Uterus (tissue), 4 donors: ENCODE measurements at places on chromosomes 16 and 17. TPM values are rescaled to one million over a fixed set of nuclear protein-coding genes. Genes with fewer than 3 reads are reported as not detected.

The PIGL gene
- total RNA-seq = 74.0 TPM

The NT5C gene
- total RNA-seq = 54.2 TPM

The ST6GALNAC2 gene
- 0.59 TPM for total RNA-seq

The CD300H gene
- not detected for total RNA-seq

The MLX gene
- 29.9 TPM for total RNA-seq

The MYH3 gene
- total RNA-seq = 11.9 TPM

GRCh38 chr17:512926-513325, 160.3 kb upstream of the RPH3AL start:
- no peaks in the 10 kb centered on the region for H3K36me3 ChIP-seq
- no peak overlapping the region for H3K4me3 ChIP-seq
- H3K4me1 ChIP-seq = no peaks in the 10 kb centered on the region
- DNase-seq = peak; percentile 70
- H3K27ac ChIP-seq = no peak overlapping the region

- peaks cover 12% of the 10 kb centered on the region for H3K4me1 ChIP-seq
- peak overlapping the region; percentile 68 for H3K4me3 ChIP-seq
- H3K27me3 ChIP-seq = no peaks in the 10 kb centered on the region
- DNase-seq = peak; percentile 90
- no peaks in the 10 kb centered on the region for H3K36me3 ChIP-seq
Measured at GRCh38 chr17:43905985-43906852, 1.1 kb downstream of the MPP2 start.

DNA sequence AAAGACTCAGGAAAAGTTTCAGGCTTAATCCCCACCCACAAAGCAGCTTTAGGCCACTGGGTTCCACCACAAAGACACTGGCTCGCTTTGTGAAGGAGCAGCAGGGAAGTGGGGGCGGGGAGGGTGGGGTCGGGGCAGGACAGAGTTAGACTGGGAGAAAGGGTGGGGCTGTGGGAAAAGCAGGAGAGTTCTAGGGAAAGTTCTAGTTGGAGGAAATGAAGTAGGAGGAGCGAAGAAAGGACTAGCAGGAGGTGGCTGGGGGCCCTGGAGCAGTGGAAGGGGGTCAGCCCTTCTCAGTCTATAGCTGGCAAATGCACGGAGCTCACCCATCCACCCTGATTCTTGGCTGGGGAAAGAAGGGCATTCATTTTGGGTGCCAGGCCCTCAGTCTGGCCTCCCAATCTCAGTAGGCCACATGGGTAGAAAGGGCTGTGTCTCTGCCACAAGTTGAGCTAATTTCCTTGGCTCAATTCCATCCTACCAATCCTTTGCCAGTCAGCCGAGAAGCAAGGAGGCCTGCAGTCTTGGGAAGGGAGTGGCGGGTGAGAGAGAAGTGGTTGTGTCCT, 4.6 kb downstream of the INPP5K start:
- H3K27me3 ChIP-seq = no peaks in the 10 kb centered on the region
- DNase-seq = no peak
- no peak overlapping the region for H3K4me3 ChIP-seq
- H3K36me3 ChIP-seq = no peaks in the 10 kb centered on the region
- H3K4me1 ChIP-seq = no peaks in the 10 kb centered on the region
- H3K27ac ChIP-seq = peak overlapping the region; percentile 40

DNA sequence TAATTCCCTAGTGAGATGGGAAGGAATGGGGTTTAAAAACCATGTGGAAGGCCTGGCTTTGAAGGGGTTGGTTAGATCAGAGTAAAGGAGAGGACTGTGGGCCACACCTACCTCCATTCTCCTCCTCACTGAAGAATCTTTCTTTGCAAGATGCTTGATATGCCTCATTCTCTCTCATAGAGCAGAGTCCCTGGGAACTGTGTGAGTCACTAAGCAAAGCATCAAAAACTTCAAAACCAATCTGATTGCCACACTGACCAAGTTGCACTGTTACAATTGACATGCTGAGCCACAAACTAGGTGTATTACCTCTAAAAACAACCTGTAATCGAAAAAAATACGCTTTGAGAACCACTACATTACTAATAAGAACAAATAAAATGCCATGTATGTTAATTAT, 2.0 kb downstream of the TUBD1 start:
- H3K4me1 ChIP-seq = peaks cover 2% of the 10 kb centered on the region
- no peak overlapping the region for H3K27ac ChIP-seq

DNA sequence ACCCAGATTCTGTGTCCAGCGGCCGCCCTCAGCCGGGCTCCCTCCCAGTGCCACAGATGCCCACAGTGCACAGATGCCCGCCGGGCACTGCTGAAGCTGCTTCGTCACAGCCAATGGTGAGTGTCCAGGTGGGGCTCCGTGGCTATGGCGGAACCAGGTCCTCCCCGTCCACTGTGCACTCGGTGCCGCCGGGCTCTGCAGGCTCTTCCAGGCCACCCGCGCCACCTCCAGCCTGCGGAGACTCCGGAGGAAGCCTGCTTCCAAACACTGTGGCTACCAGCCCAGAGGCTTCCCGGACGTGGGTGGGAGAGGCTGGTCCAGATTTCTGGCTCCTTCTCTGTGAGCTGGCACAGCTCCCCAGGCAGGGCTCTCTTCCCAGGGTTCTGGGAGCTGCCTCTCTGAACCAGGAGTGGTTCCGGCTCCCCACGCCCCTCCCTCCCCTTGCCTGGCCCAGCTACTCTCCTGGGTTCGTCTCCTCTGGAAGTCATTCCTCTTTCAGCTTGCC, 2.8 kb upstream of the PYCR1 start:
- no peaks in the 10 kb centered on the region for H3K4me1 ChIP-seq
- no peak overlapping the region for H3K4me3 ChIP-seq
- H3K27me3 ChIP-seq = no peaks in the 10 kb centered on the region
- no peaks in the 10 kb centered on the region for H3K36me3 ChIP-seq
- peak; percentile 64 for DNase-seq

- no peaks in the 10 kb centered on the region for H3K27me3 ChIP-seq
- H3K4me1 ChIP-seq = no peaks in the 10 kb centered on the region
- no peak overlapping the region for H3K4me3 ChIP-seq
- no peak for DNase-seq
- no peak overlapping the region for H3K27ac ChIP-seq
- H3K36me3 ChIP-seq = no peaks in the 10 kb centered on the region
Measured at GRCh38 chr17:36755586-36755985, 154.2 kb downstream of the MRM1 start.

DNA sequence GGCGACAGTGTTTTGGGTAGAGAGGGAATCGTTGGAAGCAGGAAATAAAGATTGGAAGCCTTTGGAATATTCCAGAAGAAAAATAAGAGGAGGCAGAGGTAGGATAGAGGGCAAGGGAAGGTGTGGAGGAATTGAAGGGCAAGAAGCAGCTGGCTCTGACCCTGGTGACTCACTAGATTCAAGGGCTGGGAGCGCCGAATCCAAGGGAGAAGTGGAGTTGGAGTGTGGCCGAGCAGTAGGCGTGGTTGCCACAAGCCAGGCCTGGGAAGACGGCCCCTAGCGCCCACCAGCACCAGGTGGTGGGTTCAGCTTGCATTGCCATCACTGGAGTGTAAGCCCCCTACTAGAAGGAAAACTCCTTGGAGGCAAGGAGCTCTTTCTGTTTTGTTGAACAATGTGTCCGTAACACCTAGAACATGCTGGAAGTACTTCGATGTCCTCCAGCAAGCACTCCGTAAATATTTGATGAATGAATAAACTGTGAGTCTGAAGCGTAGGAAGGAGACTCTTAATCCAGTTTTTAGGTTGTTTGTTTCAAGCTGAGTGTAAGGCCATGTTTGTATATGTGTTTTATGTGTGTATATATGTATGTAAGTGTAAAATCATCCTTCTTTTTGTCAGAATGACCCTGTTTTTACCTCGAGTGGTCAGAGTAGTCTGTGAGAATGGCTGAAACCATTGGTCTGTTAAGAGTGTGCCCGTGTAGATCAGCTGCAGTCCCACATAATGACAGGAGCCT, 139.5 kb downstream of the CMIP start:
- H3K4me1 ChIP-seq = no peaks in the 10 kb centered on the region
- no peaks in the 10 kb centered on the region for H3K36me3 ChIP-seq
- no peak overlapping the region for H3K27ac ChIP-seq
- no peak for DNase-seq

- H3K36me3 ChIP-seq = no peaks in the 10 kb centered on the region
- no peaks in the 10 kb centered on the region for H3K4me1 ChIP-seq
- H3K4me3 ChIP-seq = no peak overlapping the region
- no peak for DNase-seq
Measured at GRCh38 chr17:78687944-78688343, 94.1 kb downstream of the CYTH1 start.

- DNase-seq = peak; percentile 79
- no peaks in the 10 kb centered on the region for H3K27me3 ChIP-seq
Measured at GRCh38 chr16:2039274-2040031, 8.2 kb downstream of the NTHL1 start.

DNA sequence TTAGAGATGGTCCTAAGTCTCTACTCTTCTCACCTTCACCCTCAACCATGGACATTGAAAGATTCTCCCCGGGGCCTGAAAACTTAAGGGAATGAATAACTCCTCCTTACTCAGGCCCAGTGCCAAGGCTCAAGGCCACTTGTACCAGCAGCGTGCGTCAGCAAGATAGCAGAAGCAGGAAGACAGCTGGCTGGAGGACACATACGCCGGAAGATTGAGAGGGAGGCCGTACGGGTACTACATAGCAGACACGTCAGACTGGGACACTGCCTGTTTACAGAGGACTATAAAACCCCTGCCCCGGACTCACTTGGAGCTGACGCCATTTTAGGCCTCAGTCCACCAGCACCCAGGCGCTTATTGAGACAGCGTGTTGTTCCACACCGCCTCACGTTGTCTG, 75.8 kb upstream of the MED13 start:
- no peak overlapping the region for H3K4me3 ChIP-seq
- DNase-seq = no peak
- H3K27me3 ChIP-seq = no peaks in the 10 kb centered on the region
- no peaks in the 10 kb centered on the region for H3K4me1 ChIP-seq

GRCh38 chr17:15998031-15998562, 1.4 kb downstream of the ZSWIM7 start:
- H3K4me1 ChIP-seq = peaks cover 9% of the 10 kb centered on the region
- no peak for DNase-seq
- no peaks in the 10 kb centered on the region for H3K36me3 ChIP-seq
- no peaks in the 10 kb centered on the region for H3K27me3 ChIP-seq
- H3K27ac ChIP-seq = peak overlapping the region; percentile 91

DNA sequence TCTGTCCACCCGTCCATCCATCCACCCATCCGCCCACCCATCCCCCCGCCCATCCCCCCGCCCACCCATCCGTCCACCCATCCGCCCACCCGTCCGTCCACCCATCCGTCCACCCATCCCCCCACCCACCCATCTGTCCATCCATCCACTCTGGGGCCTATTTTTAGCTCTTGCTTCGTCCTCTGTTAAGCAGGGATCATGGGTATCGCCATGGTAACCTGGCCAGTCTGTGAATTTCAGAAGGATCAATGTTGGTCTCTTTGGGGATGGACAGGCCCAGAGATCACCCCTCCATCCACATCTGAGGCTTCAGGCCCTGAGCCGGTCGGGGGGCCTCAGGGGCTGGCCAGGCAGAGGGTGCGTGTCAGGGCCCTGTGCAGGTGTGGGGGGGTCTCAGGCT, 15.2 kb upstream of the DPEP1 start:
- no peak overlapping the region for H3K4me3 ChIP-seq
- H3K4me1 ChIP-seq = no peaks in the 10 kb centered on the region
- H3K36me3 ChIP-seq = no peaks in the 10 kb centered on the region
- DNase-seq = no peak
- H3K27ac ChIP-seq = no peak overlapping the region
- no peaks in the 10 kb centered on the region for H3K27me3 ChIP-seq

DNA sequence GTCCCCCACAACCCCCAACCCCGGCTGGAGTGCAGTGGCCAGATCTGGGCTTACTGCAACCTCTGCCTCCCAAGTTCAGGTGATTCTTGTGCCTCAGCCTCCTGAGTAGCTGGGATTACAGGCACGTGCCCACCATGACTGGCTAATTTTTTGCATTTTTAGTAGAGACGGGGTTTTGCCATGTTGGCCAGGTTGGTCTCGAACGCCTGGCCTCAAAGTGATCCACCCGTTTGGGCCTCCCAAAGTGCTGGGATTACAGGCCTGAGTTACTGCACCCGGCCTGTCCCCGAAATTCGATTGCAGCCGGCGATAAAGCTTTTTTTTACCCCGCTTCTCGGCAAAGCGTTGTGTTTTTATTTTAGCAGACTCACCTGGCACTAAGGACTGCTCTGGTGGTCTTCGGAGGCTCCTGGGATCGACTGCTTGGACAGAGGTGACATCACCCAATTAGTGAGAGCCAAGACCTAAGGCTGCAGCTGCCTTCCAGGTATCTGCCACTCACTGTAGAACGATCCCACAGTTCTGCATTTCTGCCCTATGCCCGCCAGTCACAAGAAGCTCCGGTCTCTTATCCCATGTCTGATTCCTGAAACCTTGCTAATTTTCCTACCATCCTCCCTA, 82.2 kb upstream of the ARL4D start:
- H3K4me3 ChIP-seq = no peak overlapping the region
- no peaks in the 10 kb centered on the region for H3K27me3 ChIP-seq
- no peaks in the 10 kb centered on the region for H3K36me3 ChIP-seq
- no peaks in the 10 kb centered on the region for H3K4me1 ChIP-seq
- DNase-seq = no peak
- H3K27ac ChIP-seq = peak overlapping the region; percentile 11

DNA sequence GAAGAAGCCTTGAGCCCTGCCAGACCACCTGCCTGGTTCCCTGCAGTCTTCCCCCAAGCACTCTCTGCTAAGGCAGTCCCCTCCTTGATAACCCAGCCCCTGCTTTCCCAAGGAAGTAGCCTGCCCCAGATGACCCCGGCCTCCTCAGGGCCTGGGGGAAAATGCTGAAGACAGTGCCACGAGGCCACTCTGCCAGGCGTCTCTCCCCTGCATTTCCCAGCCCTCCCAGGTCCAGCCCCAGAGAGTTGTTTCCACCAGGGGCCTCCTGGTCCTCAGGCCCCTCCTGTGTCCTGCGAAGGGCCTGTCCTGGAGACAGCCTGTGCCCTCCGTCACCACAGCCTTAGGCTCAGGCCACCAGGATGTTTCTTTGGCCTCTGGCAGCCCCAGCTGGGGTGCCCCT, 96.4 kb downstream of the CCDC182 start:
- no peak for DNase-seq
- H3K36me3 ChIP-seq = no peaks in the 10 kb centered on the region
- H3K27ac ChIP-seq = no peak overlapping the region
- no peaks in the 10 kb centered on the region for H3K27me3 ChIP-seq
- H3K4me3 ChIP-seq = no peak overlapping the region
- no peaks in the 10 kb centered on the region for H3K4me1 ChIP-seq
